Smooth muscle cell of the brain vasculature (primary cell): ENCODE measurements at places on chromosomes 7 and 10.

DNA sequence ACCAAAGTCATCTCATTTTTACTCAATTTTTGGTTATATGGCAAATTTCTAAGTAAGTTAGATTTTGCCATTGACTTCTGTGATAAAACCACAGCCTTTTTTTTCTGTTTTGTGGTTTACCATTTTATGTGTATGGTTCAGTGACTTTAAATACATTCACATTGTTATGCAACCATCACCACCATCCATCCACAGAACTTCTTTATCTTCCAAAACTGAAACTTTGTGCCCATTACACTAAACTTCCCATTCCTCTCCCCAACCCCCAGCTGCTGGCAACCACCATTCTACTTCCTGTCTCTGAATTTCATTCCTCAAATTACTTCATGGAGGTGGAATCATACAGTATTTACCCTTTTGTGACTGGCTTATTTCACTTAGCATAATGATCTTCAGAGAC, 280.4 kb upstream of the TCERG1L start:
- DNase-seq, result no peak

DNA sequence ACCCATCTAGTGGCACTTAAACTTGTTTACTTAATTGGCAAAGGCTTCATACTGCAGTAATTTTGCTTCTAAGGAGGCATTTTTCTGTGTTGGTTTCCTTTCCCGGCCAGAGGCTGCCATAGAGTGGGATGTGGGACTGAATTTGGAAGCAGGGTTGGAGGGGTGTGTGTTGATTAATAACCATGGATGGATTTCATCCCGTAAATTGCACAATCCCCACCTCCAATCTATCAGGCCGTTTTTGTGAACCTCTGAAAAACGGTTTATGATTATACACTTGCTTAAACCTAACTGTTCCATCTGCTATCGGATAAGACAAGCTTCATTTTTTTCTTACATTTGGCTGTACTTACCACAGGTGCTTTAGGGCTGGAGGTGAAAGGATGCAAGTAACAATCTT, 1.3 kb downstream of the TMEM60 start:
- no peak for DNase-seq

DNA sequence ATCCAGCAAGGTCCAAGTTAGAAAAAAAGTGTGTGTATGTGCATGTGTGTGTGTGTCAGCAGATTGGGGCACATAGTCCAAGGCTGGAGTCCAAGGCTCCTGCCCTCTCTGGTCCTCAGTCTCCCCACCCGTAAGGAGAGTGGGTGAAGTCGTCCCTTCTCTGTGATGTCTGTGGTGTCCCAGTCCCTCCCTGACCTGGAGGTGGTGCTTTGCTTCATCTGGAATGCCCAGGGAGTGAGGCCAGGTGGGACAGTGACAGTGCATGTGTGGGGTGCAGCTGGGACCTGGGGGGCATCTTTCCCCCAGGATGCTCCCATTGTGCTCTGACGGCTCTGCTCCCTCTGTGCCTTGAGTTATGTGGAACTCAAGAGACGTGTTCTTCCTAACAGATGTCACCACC, 18.0 kb downstream of the AQP1 start:
- no peak for DNase-seq

GRCh38 chr10:70106958-70107791, 25.4 kb downstream of the AIFM2 start:
- DNase-seq, result no peak

DNA sequence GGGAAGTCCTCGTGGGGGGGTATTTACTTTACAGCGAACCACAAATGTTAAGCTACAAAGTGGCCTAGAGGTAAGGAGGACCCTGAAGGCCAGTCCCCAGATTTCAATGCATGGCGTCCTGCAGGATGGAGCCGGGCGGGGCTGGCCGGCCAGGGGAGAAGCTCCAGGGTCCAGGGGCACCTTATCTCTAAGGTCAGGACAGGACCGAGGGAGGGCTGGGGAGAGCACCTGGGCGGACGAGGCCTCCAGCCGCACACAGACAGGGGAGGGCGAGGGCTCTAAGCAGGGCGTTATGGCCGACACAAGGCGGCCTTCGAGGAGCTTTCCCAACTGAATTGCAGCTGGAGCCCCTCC, 96.4 kb upstream of the DIP2C start:
- DNase-seq, result no peak

- DNase-seq, result no peak
These were observed 16.6 kb upstream of the FGFR2 start for GRCh38 chr10:121614613-121615434.

DNA sequence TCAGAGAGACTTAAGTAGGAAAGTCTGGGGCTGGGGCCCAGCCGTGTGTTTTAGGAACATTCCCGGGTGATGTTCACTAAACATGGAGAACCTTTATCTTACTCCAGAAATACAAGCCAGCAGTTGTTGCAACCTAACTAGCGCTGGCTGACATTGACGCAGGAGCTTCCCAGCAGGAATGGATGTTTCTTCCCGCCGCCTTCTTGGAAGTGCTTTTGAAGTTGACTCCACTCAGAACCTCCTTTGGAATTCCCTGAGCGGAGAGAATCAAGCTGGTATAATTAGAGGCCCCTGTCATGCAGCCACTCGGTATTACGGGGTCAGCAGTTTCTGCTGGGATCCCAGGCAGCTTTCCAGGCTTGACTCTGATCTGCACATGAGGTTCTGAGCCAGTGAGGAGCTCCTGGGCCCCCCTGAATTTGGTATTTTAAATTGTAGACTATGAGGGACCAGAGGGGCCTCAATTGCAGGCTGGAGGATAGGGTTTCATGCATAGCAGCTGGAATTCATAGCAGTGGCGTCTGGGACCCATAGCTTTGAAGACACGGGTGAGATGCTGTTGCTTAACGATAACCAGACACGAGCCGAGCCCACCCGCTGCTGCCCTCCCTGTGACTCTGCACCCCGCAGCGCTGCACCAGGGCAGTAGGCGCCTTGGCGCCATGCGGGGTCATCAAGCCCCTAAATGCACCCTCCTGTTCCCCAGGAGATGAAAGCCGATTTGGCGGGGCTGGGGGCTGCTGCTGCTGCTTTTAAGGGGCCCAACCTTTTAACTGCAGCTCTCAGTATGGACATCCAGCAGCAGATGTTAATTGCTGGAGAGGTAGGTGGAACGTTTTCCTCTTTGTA, 61.8 kb downstream of the EEPD1 start:
- no peak for DNase-seq

GRCh38 chr10:93827056-93827804, 66.5 kb upstream of the SLC35G1 start:
- DNase-seq, result no peak

DNA sequence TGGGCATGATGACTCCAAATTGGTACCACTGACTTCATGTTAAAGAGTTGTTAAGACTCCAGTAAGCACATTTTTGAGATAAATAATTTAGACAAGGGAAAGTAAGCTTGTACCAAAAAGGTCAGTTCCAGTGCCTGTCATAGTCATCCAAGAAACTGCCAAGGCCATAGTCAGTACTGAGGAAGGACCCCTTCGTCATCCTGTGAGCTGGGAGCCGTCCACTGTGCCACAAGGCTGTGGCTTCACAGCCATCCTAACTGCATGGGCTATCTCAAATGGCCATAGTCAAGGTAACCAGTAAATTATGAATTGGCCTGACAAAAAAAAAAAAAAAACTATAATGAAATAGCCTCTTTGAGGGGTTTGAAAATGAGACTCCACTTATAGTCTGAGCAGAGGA, 207.2 kb downstream of the C7orf25 start:
- DNase-seq, result no peak

- no peak for DNase-seq
These were observed 18.7 kb downstream of the ZMIZ2 start for GRCh38 chr7:44767134-44767911.

DNA sequence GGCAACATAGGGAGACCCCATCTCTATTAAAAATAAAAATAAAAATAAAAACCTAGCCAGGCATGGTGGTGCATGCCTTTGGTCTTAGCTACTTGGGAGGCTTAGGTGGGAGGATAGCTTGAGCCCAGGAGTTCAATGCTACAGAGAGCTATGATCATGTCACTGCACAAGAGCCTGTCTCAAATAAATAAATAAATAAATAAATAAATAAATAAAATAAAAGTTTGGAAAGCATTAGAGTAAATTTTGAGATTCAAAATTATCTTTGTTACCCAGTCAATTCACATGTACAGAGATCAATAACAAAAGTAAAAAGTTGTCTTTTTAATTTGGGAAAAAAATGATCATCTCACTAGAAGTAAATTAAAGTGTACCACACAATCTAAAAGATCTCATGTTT, 255.8 kb upstream of the MYO3A start:
- no peak for DNase-seq

- DNase-seq, result no peak
These were observed 19.4 kb downstream of the KIN start for GRCh38 chr10:7768417-7768816.

GRCh38 chr7:36658335-36659171, 65.7 kb downstream of the AOAH start:
- DNase-seq, result peak; percentile 37

- no peak for DNase-seq
These were observed 68.0 kb upstream of the CDCA7L start for GRCh38 chr7:22013711-22014110.

GRCh38 chr7:93146472-93147141, 1.6 kb downstream of the SAMD9L start:
- no peak for DNase-seq

DNA sequence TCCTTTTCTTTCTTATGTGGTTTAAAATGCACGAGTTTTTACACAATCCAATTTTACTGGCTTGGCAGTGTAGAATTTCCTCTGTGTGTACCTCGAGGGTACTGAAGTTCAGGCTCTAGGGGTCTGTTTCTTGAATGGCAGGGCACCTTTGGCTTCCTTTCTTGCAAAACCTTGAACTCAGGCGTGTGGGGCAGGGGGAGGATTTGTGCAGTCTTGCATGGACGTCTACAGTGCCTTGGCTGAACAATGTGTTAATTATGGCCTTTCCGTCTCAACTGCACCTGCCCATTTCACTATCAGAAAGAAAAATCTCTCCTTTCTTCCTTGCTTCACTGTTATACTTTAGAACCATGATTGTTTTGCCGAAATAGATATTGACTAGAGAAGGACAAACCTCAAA, 570.9 kb downstream of the INHBA start:
- no peak for DNase-seq

GRCh38 chr10:71035511-71036296, 147.3 kb upstream of the PCBD1 start:
- DNase-seq, result no peak

DNA sequence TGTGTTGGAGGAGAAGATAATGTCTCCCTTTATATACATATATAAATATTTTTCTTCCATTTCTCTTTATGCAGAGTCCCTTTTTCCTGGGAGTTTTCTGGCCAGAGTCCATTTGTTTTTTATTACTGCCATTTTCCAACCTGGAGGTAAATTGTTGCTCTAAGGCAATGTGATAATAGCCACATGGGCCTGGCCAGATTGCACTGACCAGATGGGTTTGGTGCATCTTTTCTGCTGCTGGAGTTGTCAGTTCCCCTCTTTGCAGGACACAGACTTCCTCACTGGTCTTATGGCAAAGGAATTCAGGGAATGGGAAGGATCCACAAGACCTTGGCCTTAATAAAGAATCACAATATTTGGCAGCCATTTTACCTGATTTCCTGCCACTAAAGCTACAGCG, 254.9 kb downstream of the SORCS3 start:
- DNase-seq, result no peak

DNA sequence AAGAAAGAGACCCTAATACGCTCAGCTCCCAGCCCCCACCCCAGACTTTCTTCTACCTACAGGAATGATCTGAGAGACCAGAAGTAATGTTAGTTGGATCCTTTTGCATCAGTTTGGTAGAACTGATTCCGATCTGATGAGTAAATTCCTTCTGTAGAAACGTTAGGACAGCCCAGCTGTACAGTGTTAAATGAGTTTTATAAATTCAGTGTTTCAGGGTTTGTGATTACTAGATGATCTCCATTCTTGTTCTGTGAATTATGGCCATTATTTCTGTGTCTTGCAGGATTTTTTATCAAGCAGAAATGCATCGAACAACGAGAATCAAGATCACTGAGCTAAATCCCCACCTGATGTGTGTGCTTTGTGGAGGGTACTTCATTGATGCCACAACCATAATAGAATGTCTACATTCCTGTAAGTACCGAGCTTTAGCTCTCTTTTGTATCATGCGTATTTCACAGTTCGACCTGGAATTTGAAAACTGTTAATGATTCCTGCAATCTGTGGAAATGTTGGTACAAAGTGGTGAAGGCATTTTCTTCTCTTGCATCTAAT, 5.3 kb downstream of the BMI1 start:
- DNase-seq, result no peak

DNA sequence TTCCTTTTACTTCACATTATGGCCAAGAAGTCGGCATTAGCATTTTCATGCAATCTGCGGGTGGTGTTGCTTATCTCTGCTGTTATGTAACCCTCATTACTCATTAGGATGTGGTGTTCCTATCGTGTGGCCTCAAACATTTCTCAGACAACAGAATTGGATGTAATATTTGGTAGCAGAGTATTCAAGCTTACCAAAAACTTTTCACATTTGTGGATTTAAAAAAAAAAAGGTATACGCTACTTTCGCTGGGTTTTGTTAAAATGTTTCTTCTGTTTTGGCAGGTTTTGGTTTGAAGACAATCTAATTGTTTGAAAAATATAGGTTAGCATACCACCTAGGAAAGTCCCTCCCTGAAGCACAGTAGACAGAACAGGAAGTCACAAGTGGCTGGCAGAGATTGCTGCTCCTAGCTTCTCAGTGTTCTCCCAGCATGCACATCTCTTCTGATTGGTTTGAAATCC, 128.8 kb downstream of the GATA3 start:
- no peak for DNase-seq

DNA sequence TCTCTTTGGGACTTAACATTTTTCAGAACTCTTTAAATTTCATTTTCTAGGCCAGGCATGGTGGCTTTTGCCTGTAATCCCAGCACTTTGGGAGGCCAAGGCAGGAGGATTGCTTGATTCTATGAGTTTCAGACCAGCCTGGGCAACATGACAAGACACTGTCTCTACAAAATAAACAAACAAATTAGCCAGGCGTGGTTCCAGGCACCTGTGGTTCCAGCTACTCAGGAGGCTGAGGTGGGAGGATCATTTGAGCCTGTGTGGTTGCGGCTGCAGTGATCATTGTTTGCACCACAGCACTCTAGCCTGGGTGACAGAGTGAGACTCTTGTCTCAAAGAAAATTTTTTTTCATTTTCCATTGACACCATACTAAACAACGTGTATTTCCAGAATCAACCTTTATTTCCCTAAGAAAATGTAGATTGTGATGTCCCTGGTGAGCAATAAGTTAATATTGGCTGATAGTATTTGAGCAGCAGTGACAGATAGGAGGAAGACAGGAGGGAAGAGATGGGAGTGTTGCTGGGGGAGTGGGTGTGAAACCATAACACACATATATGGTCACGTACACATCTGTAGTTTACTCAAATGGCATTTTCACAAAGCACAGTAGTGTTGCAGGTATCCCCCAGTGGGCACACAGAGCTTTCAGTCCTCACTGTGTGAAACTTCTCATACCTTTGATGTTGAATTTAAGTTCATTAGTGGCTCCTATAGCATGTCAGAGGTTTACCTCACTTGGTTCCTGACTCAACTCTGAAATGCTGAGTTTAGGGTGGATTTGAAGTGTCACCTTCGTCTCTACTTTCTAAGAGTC, 205.6 kb downstream of the AUTS2 start:
- DNase-seq, result no peak

- peak; percentile 3 for DNase-seq
These were observed 29.5 kb downstream of the CTNNA3 start for GRCh38 chr10:67666416-67667034.

- no peak for DNase-seq
These were observed 795.6 kb downstream of the REEP3 start for GRCh38 chr10:64316833-64317232.
